ENCODE measurements at places on chromosomes 3 and 15. TPM values are rescaled to one million over a fixed set of nuclear protein-coding genes. Genes with fewer than 3 reads are reported as not detected.

DNA sequence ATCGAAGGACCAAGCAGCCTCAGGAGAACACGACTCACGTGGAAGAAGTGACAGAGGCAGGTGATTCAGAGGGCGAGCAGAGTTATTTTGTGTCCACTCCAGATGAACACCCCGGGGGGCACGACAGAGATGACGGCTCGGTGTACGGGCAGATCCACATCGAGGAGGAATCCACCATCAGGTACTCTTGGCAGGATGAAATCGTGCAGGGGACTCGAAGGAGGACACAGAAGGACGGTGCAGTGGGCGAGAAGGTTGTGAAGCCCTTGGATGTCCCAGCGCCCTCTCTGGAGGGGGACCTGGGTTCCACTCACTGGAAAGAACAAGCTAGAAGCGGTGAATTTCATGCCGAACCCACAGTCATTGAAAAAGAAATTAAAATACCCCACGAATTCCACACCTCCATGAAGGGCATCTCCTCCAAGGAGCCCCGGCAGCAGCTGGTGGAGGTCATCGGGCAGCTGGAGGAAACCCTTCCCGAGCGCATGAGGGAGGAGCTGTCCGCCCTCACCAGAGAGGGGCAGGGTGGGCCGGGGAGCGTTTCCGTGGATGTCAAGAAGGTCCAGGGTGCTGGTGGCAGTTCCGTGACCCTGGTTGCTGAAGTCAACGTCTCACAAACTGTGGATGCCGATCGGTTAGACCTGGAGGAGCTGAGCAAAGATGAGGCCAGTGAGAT is 26.0 kb downstream of the SYNM start:
- no peak for DNase-seq

ROBO1 gene
- total RNA-seq = 73.8 TPM

- no peak for DNase-seq
Observed at GRCh38 chr3:158671821-158672214, 630 bp downstream of the LXN start.

DNA sequence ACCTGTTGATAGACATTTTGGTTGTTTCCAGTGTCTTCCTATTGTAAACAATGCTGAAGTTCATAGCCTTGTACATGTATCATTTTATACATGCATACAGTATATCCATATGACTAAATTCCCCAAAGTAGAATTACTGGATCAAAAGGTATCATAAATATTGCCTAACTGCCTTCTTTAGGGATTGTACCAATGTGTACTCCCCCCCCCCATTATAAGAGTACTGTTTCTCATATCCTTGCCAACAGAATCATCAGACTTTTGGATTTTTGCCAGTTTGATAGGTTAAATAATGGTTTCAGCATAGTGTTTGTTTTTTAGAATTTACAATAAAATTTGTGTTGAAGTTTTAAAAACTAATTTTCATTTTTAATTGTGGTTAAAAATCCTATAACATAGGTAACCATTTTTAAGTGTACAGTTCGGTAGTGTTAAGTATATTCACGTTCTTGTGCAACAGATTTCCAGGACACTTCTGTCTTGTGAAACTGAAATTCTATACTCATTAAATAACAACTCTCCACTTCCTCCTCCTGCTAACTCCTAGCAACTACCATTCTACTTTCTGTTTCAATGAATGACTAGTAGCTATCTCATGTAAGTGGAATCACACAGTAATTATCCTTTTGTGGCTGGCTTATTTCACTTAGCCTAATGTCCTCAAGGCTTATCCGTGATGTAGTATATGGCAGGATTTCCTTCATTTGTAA is 30.8 kb upstream of the MAP3K13 start:
- no peak for DNase-seq

FAM81A gene
- total RNA-seq = not detected

DNA sequence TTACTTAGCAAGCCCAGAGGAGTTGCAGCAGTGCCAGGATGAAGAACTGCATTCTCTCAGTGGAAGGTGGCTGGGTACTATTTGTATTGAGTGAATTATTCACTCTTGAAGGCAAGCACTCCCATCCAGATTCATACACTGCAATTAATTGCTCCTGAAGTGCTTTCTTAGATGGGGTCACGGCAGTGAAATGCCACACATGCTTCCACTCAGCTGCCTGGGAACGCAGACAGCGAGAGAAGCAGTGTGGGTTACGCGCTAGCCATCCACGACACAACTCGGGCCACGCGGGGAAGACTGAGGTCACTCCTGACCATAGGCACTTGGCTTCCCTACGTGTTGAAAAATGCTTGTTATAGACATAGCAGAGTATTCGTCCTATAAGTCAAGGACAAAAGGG is 30.8 kb upstream of the LMCD1 start:
- no peak for DNase-seq

GRCh38 chr3:170007031-170007663 is 30.6 kb upstream of the GPR160 start:
- no peak for DNase-seq
